ENCODE measurements at places on chromosomes 6 and 20.

DNA sequence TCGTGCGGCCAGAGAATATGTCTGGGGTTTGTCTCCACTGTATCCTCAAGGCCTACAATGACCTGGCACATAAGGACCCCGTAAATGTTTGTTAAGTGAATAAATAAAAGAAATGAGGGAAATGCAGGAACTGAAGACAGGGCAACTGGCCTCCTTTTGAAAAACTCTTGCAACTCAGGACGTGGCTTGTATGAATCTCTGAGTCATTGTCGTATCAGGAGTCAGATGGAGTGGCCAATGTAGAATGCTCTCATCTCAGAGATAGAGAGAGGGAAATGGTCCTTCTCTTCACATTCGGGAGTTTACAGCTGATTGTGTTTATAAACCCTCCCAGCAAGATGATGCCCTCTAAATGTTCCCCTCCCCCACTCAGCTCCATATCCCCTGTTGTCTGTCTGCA, 57.1 kb downstream of the UST start:
- DNase-seq = no peak

DNA sequence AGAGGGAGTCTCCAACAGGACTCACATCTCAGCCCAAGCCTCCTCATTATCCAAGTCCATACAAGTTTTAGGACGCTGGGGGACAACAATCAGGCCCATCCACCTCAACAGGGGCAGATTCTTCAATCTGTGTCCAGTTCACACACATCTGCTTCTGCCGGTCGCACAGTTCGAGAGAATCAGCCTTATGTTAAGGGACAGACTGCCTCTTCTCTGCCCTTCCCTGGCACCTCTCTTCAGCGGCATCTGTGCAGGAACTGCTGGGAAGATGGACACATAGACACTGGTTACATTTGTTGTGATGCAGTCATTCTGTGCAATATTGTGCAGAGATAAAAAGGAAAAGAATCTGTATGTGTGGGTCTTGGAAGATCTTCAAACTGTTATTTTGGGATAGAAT, 21.0 kb downstream of the ULBP1 start:
- no peak for DNase-seq

- no peak for DNase-seq
These were observed 16.4 kb upstream of the COL12A1 start for GRCh38 chr6:75222261-75222660.

DNA sequence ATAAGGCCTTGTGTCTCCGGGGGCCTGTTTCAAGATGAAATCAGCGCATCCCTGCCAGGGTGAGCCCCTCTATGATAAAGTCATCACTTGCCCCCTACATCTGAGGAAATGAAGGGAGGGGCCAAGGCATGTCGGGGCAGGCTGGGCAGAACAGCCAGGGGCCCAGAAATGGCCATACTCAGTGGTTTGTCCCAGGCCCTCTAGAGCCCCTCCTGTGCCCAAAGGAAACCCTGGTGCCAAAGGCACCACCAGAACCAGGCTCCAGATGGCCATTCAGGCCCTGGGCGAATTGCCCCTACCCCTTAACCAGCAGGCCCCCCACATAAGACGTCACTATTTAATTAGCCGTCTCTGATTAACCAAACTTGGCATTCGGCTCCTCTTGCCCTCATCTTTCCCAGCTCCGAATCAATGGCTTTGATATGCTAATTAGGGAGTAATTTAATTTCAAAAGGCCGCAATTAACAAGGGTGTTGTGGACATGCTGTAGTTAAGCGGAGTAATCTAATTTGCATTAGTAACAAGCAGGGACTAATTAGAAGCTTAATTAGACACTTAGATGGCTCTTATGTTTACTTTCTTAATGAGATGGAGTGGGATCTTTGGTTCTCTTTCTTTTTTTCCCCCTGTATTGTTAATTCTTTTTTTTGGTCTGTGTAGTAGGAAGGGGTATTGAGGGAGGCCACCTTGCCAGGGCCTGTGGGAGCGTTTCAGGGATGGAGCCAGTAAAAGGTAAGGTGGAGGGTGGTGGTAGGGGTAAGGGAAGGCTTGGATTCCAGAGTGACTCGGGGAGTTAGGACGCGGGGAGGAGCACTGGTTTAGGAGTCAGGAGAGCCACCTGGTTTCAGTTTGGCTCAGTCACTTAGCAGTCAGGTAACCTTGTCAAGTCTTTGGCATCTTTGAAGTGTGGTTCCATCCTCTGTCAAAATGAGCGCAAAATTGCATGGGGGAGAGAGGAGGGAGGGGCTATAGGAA, 9.4 kb downstream of the FOXP4 start:
- DNase-seq = no peak

DNA sequence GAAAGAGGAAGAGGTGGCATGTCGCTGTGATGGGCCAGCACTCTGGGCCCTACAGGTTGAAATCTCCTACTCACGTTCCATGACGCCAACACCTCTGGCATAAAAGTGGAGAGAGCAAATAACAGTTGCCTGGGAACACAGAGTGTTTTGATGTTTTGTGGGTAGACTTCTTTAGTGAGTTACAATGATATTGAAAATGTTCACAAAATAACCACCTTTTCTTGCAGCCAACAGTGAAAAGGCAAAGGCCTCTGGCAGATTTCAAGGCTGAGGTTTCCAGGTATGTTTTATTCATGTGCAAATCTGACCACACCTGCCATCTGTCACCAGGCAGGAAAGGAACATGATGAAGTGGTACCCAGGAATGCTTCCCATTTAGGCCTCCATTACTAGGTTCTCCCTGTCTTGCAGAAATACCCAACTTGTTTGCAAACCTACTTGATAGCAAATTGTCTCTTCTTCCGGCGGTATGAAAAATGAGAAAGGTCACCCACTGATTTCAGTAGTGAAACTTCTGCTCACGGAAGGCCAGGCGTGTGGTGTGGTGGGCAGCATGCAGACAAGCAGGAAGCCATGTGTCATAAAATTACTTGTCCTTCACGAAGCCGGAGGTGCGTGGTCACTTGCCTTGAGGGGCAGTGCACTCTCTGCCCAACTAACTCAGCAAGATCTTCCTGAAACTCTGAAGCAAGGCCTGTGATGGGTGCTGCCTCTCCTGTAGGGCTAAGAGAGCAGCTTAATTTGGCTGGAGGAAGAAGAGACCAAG, 299.1 kb upstream of the PRDM1 start:
- DNase-seq = no peak

DNA sequence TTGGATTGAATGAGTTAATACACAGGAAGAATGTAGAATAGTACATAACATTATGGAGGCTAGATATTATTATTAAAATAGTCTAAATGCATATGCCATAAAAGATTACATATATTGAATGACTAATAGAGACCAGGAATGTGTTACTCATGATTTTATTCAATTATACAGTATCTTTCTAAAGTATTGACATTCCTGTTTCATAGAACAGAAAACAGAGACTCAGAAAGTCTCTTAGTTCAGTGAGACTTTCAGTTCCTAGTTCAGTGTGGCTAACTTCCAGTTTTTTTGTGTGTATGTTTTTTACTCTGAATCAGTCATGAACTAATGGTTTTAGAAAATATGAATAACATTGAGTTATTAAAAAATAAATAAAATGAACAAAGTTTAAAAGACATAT, 34.6 kb upstream of the TMEM244 start:
- DNase-seq = no peak

DNA sequence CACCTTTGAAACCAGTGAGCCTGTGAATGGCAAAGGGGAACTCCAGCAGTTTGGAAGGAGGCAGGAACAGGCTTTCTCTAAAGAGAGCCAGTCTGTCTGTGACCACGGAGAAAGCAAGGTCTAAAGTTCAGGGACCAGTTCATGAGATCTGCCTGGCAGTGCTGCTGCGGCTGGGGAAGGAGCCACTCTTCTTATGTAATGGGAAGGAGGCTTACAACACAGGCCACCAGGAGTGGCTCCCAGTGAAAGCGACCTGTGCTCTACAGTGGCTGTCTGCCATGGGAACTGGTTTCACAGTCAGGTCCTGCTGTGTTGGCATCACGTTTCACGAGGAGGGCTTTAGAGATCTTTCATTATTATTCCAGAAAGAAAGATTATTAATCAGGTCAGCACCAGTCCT, 291.9 kb upstream of the PRDM1 start:
- DNase-seq = no peak

DNA sequence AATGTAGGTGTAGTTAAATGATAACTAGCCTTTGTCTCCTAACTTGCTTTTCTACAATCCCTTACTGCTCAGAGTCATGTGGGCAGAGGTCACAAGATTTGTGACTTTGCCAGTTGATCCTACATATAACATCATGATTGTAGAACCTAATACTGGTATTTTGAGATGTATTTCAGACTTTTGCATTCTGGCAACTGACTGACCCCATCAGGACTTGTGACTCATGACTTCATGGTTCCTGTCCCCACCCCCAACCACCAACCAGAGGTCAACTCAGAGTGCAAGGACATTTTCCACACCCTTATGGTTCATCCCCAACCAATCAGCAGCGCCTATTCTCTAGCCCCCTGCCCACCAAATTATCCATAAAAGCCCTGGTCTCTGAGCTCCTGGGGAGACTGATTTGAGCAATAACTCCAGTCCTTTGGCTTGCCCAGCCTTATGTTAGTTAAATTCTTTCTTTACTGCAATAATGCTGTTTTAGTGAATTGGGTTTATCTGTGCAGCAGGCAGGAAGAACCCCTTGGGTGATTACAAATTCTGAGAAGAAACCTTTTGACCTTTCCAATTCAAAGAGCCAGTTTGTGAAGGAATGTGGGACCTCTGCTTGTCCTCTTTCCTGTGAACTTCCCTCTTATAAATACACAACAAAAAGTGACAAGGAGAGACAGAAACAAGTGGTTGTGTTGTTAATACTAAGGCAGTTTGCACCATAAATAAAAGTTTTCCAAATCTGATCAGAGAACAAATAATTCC, 588.7 kb downstream of the UTRN start:
- no peak for DNase-seq

DNA sequence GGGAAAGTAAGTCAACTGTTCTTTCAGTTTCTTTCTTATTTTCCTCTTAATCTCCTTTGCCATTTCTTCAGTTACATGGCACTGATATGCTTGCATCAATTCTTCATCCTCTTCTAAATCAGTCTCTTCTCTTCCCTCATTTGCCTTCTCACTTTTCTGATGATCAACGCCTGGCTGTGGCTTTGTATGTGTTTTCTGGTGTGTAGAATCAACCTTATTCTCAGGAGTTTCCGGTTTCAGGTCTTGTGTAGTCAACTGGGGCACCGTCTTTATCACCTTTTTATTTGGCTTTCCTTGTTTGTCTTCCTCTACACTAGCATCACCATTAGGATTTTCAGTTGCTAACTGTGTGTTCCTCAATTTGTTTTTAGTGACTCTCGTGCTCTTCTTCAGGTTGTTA, 31.6 kb downstream of the AHI1 start:
- DNase-seq = no peak

GRCh38 chr6:162913206-162913605, 185.4 kb downstream of the PACRG start:
- DNase-seq = no peak

GRCh38 chr6:155381673-155382337, 67.5 kb upstream of the TFB1M start:
- DNase-seq = no peak

DNA sequence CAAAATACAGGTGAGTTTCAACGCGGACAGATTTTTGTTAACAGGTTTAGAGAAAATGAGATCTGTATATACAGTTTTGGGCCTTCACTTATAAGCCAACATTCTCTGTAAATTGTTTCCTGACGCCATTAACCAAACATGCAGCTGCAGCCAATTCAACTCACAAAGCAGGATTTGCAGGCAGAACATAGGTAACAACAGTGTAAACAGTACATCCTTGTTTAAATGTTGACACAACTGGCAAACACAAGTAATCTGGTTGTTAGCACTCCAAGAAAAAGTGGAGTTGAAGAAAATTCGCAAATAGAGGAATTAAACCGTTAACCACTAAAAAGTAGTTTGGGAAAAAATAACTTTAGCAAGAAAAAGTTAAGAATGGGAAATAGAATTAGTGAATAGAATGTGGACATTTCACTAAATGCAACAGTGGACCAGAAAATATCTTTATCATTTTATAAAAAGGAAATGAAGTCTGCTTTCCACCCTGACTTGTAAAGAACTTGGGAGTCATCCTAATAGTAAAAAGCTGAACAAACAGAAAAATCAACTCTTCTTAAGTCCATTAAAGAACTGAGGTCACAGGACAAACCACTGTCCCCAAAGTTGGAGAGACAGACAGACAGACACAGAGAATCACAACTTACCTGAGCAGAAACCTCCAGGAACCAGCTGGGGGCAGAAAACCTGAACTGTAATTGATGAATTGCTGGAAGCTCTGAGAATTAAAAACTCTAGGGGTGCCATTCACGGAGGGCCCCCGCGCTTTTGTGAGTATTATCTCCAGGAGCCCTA, 10.1 kb downstream of the SMIM28 start:
- no peak for DNase-seq

DNA sequence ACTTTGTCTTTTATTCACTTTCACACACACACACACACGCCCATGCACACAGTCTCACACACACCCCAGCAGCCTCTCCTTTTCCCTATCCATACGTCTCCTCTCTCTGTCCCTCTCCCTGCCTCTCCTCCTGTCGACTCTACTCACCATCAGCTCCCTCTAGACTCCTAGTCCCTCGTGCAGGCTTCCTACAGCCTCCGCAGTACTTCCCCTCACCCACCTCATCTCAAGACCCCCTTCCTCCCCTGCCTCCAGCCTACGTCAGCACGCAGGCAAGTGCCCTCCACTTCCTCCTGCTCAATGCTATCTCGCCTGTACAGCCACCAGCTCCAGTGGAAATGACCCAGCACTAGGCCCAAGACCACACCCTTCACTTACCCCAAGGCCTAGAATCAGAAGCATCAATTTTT, 820 bp upstream of the TREML2 start:
- no peak for DNase-seq

DNA sequence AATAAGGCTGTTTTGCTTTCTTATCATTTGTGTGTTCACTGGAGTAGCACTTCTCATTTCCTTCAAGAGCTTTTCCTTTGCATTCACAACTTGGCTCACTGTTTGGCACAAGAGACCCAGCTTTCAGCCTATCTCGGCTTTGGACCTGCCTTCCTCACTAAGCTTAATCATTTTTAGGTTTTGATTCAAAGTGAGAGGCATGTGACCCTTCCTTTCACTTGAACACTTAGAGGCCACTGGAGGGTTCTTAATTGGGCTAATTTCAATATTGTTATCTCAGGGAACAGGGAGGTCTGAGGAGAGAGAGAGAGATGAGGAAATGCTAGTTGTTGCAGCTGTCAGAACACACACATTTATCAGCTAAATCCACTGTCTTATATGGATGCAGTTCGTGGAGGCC, 82.9 kb upstream of the SCAF8 start:
- DNase-seq = no peak

- DNase-seq = no peak
These were observed 30.1 kb downstream of the PRDM1 start for GRCh38 chr6:106116125-106116832.

- DNase-seq = no peak
These were observed 29.2 kb upstream of the SSR1 start for GRCh38 chr6:7341989-7342742.

- no peak for DNase-seq
These were observed 480.3 kb upstream of the MARCKS start for GRCh38 chr6:113376847-113377165.

GRCh38 chr6:105646391-105646867, 243.5 kb upstream of the PREP start:
- DNase-seq = peak; percentile 21
